ENCODE measurements at places on chromosomes 2 and 18.

GRCh38 chr2:208179028-208179609 lies 10.7 kb downstream of the C2orf80 start:
- no peak for DNase-seq

DNA sequence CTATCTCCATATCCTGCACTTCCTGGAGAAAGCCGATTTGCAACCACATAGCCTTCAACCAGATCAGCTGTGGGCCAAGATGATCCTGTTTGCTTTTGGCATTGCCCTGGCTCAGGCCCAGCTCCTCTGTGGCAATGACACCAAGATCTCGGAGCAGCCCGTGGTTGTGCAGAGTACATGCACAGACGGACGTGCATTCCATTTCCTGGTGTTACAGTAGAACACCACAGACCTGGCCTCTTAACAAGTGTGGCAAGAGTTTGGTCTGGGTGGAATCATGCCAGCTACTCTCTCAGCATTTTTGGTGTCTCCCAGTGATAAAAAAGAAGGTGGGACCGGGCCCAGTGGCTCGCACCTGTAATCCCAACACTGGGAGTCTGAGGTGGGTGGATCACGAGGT lies 20.0 kb downstream of the MALT1 start:
- DNase-seq, result no peak

DNA sequence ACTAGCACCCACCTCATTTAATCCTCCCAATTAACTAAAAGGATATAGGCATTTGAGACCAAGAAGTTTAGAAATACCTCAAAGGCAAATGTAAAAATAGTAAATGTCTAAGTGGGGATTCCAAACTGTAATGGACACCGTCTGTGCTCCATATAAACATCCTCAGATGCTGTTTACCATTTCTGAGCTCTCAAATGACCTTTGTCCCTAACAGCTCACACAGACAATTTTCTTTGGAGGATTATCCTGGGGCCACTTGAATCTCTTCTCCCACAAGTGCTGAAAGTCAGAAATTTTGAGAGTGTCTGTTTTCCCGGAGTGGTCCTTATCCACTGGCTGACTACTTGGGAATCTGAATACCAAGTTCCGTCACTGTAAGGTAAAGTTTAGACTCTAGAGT lies 1418.9 kb downstream of the LRP1B start:
- DNase-seq, result no peak

DNA sequence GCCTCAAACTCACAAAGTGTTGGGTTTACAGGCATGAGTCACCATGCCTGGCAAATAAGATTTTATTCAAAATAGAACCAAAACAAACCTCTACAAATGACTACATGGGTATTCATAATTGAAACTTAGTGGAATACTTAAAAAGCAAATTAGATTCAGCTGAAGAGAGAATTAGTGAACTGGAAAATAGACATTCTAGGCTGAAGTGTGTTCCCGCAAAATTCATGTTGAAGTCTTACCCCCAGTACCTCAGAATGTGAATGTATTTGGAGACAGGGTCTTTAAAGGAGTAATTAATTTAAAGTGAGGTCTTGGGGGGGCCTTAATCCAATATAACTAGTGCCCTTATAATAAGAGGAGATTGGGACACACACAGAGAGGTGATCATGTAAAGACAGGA lies 88.5 kb upstream of the OTOS start:
- no peak for DNase-seq

DNA sequence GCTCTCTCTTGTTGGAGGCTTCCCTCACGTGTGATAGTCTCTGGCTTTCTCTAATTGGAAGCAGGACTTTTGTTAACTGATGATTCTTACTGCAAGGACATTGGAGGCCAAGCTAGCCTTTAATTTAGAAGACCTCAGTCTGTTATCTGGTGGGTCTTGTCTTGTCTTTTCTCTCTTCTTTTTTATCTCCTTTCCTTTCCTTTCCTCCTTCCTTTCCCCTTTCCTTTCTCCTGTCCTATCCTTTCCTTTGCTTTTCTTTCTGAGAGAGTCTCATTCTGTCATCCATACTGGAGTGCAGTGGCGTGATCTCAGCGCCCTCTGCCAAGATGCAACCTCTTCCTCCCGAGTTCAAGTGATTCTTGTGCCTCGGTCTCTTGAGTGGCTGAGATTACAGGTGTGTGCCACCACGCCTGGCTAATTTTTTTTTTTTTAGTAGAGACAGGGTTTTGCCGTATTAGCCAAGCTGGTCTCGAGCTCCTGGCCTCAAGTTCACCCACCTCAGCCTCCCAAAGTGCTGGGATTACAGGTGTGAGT lies 18.1 kb downstream of the CCNYL1 start:
- no peak for DNase-seq

GRCh38 chr2:217652761-217653639 lies 349.8 kb downstream of the TNS1 start:
- DNase-seq, result no peak

- DNase-seq, result no peak
Observed at GRCh38 chr18:25055076-25055475, 296.9 kb downstream of the ZNF521 start.

DNA sequence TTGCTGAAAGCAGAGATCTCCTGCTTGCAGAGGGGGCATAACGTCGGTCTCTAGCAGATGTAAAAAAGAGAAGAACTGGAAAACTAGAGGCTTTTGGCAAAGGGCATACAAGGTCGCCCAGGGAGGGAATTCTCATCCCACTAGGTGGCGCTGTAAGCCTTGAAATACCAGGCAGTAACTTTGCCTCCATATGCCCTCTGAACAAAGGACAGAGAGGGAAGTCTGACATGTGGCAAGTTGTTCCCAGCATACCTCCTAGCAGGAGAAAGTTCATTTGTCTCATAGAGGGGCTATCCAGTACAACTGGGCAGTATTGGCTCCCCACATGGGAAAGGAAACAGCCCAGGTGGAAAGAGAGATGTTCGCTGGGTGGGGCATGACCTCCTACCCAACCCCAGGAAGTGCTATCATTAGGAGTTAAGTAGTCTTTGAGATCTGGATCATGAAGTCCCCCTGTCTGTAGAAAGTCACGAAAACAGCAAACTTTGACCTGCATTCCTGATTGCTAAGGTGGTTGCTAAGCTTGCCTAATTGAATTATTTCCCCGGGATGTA lies 39.9 kb downstream of the STK17B start:
- DNase-seq, result no peak

- no peak for DNase-seq
Observed at GRCh38 chr2:136517716-136518115, 247.6 kb upstream of the THSD7B start.

- DNase-seq, result no peak
Observed at GRCh38 chr18:13240060-13240725, 21.6 kb downstream of the LDLRAD4 start.

- no peak for DNase-seq
Observed at GRCh38 chr2:40148334-40148733, 303.6 kb downstream of the SLC8A1 start.

DNA sequence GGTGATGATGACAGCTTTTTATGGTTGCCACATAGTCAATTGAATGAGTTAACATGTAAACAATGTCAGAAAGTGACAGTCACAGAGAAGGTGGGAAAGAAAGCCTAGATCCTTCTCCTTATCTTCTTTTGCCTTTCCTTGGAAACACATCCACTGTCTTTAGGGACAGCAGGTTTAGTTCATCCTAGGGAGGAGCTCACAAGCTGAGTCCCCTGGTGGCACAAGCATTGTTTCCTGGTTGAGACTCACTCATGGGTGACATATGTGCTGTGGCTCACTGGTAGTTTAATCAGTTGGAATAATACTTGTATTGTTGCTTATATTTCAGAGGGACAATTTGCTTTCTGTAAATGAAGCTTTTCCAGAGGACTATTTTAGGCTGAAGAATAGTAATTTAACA lies 598.5 kb downstream of the CNTNAP5 start:
- no peak for DNase-seq

DNA sequence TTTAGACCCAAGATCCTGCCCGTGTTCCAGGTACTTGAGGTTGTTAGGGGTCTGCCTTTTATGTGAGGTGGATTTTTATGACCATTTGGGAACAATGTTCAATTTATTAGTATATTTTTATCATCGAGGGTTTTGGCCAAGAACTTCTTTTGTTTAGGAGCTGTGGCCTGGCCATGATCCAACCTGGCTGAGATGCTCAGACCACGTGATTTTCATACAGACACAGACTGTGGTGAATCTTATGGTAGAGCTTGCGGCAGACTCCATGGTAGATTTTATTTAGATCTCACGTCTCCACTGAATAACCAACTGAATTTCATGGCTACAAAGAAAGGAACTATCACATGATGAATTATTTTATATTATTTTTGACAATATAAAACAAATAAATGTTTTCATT lies 405.5 kb upstream of the VWC2L start:
- DNase-seq, result no peak

GRCh38 chr18:58286632-58287352 lies 242.8 kb downstream of the NEDD4L start:
- no peak for DNase-seq

- DNase-seq, result no peak
Observed at GRCh38 chr2:9782197-9782719, 61.0 kb upstream of the TAF1B start.

DNA sequence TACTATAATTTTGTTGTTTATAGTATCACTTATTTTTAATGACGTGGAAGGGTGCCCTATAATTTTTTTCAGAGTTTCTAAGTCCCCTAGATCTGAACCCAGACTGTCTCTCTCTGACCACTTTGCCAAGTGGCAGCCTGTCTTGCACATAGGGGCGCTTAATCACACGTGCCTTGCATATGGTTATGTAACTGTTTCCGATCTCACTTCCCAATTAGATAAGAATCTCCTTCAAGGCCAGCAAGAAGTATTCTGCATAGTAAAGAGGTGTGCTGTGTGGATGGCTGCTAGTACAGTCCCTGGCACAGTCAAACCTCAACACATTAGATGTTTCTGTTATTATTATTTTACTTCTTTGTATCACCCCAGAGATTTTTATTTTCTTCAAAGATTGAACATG lies 197.8 kb upstream of the SIX2 start:
- DNase-seq, result no peak

- peak; percentile 22 for DNase-seq
Observed at GRCh38 chr2:138948070-138948539, 167.9 kb upstream of the NXPH2 start.

DNA sequence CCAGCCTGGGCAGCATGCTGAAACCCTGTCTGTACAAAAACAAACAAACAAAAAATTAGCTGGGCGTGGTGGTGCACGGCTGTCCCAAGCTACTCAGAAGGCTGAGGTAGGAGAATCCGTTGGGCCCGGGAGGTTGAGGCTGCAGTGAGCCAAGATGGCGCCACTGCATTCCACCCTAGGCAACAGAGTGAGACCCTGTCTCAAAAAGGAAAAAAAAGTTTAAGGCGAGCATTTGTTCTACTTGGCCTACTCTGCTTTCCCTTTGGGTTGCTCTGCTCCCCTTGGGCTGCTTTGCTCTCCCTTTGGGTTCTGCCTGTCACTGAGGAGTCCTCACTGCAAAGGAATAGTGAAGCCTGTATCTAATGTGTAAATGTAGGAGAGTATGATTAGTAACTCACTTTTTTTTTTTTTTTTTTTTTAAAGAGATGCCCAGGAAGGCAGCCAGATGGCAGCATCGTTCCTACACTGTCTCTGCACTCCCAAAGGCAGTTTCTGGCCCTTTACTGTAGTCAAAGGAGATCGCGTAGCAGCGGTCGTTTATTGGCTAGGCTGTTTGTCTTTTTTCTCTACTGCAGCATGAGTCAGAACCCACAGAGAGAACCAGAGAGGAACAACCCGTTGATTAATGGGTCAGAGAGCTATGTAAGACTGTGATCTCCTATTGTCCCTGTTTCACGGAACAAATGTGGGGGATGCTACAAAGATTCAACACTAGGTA lies 118.3 kb upstream of the CWC22 start:
- DNase-seq, result peak; percentile 51

DNA sequence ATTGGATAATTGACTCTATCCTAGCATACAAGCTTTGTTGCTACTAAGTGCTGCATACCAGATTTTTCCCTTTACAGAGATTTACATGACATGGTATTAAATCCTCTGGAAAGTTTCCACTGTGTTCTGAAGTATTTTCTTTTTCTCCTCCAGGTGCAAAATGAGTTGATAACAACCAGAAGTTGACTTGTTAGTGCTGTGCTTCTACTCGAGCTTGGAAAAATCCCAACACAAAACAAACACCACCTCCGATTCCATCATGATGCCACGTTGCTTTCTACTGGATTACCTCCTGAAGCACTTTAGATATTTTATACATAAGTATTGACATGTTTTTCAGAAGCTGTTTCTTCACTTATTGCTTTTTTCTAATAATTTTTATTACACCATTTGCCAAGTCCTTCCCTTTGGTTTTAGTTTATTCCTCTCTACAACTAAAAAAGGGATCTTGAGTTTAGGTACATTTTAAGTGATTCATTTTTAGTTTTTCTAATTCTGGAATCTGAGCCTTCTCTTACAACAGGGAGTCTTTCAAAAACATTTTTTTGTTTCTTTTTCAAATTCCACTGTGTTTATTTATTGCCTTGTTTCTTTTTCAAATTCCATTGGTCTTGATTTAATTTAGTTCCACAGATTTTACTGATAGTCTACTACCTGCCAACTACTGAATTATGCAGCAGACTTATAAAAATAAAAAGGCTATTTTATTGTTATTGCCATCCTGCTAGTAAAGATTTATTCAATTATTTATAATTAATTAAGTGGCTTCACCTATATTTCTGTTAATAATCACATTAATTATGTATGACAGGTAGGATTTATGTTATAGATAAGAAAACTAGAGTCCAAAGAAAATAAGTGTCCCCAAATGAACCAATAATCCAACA lies 143.4 kb downstream of the PPP1R1C start:
- no peak for DNase-seq

DNA sequence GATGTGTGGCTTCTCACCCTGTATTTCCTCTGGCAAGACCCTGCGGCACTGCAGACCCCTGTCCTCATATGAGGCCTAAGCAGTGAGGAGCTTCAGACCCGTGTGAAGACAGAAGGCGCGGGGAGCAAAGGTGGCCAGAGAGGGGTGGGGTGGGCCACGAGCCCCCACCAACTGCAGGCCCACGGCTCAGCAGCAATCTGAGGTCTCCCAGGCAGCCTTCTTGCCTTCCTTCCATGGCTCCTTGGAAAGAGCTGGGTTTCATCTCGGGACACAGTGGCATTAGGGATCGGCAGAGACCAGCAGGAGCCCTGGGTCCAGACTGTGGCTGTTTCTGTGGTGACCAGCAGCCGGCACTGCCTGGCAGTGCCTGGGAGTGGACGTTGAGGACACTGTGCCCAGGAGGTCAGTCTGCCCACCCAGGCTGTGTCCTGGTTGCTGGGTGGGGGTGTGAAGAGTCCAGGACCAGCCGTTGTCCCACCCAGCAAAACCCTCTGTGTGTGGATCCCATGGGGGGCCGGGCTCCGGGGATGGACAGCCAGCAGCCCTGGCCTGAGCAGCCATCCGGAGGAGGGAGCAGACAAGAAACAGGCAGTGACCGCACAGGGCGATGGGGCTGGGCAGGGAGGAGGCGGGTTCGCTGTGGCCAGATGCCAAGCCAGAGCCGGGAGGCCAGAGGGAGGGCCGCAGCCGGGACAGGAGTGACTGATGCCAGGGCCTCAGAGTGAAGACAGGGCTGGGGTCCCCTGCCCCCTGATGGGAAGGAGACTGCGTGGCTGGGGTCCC lies 73.8 kb downstream of the RRM2 start:
- DNase-seq, result no peak

GRCh38 chr18:14086458-14087231 lies 45.6 kb downstream of the ZNF519 start:
- DNase-seq, result no peak
